Stimulated activated CD4-positive, alpha-beta T cell treated with anti-CD3 and anti-CD28 coated beads, Interleukin-1b, Interleukin-23, amount 100 ng/mL, for 1 hour (primary cell): ENCODE measurements at places on chromosomes 1 and 21.

DNA sequence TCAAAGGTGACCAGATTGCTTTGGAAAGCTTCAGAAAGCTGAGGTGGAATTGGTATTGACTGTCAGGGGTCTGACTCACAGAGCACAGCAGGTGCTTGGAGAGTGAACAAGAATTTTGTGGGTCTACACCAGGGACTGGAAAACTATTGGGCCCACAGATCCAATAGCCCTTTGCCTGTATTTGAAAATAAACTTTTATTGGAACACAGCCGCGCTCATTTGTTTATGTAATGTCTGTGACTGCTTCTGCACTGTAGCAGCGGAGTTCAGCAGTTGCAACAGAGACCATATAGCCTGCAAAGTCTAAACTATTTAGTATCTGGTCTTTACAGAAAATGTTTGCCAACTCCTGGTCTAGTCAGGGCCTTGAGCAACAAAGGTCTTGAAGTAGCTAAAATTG, 315.6 kb downstream of the NFIA start:
- DNase-seq = no peak

DNA sequence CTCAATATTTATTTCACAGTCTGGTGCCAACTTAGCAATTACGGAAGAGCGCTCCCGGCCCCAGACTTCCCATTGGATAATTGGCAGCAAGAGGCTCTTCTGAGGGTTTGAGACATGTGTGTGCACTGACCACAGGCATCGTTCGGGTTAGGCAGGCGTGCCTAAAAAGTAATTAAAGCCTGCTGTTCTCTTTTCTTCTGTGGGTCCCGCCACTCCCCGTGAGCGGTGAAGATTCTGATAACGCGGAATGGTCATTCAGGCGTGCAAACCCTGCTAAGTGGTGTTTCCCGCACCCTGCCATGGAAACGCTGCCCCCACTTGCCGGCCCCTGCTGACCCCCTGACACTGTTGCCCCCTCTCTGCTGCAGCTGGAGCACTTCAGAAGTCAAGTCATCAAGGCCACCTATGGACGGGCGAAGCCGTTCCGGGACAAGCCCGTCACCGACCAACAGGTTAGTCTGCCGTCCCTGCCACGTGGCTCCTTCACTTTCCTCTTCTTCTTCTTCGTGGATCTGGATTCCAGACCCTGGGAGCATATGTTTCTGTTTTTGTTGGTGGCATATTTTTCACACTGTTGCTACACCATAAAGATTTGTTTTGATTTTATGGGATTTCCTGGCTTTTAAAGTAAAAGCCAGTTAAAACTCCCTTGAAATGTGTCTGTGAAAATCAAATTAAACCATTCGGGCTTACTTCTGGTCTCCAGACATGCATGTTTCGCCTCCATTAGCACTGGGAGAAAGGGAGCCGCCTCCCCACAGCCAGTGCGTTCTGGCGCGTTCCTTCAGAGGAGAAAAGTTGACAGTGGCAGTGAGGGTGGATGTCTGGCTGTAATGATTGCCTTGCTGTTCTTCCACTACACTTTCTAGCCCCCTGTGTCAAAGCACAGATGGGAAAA, 79.9 kb downstream of the FHAD1 start:
- no peak for DNase-seq

DNA sequence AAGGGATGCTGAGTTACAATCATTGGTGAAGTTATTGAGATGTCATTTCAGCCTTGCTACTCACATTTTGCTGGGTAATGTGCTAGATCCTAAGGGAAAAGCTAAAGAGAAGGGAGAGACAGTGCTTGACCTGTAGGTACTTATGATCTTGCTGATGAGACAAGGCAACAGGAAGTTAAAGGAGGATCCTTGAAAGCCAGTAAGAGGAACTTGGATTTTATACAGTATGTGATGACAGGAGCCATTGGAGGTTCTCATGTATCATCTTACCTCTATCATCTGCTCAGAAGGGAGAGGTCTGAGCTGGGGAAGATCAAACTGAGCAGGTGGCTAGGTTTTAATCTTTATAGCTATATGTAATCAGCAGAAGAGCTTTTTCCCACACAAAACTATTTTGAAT, 6.3 kb downstream of the APOBEC4 start:
- no peak for DNase-seq

- no peak for DNase-seq
These were observed 157.9 kb downstream of the DHRS3 start for GRCh38 chr1:12460121-12460520.

- no peak for DNase-seq
These were observed 363.7 kb downstream of the SETD4 start for GRCh38 chr21:35696644-35697043.

- DNase-seq = no peak
These were observed 213.4 kb downstream of the APP start for GRCh38 chr21:25956993-25957714.

DNA sequence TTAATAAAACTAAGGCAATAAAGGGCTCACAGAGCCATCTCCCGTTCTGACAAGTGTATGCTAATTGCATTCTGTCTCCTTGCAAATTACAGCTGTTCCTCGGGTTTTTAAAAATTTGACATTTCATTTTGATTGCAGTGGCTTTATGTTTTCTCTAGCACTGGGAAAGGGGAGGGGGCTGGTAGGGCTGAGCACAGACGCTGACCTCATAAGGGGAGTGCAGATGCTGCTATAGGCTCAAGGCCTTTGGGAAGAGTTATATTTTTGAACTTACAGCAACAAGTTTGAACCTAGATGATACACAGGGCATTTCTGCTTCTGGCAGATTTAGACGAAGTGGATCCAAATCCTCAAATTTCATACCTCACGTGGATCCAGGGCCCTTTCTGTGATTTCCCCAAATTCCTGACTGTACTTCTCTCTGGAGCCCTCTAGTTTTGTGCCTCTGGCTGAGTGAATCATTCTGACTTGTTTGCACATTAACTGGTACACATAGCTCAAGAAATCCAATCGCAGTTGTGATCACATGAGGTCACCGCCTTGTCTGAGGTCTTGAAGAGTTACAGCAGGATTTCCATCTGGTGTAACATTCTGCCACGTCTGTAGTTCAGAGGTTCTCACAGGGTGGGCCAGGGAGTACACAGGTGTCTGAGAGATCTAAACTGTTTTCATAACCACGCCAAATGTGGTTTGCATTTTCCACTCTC, 230.3 kb downstream of the C1orf94 start:
- DNase-seq = no peak

DNA sequence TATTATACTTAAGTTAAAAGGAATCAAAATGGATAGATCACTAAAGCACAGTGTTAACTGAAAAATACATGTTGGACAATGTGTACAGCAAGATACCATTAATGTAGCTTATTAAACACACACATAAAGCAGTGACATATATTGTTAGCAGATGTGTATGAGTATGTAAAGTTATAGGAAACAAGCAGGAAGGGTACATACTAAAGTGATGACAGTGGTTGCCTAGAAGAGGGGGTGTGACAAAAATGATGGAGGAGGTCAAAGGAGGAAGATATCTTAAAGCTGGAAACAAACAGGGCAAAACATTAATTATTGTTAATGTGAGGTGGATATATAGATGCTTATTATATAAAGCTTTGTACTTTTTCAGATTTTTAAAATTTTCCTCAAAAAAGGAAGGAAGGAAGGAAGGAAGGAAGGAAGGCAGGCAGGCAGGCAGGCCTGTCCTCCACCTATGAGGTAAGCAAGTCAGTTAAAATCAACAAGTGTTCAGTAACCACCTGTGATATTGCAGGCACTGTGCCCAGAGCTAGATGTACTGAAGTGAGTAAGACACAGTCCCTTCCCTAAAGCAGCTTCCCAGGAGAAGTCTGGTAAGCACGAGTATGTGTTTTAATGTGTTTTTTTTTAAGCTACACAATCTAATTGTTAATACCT, 252.9 kb upstream of the NR5A2 start:
- DNase-seq = no peak

GRCh38 chr1:33182896-33183295, 1.1 kb upstream of the TRIM62 start:
- DNase-seq = no peak

GRCh38 chr1:162822391-162823200, 32.1 kb downstream of the HSD17B7 start:
- DNase-seq = no peak

GRCh38 chr21:28938726-28939125, 54.0 kb downstream of the LTN1 start:
- DNase-seq = no peak

- DNase-seq = no peak
These were observed 162.4 kb downstream of the PAPPA2 start for GRCh38 chr1:176625365-176625764.

DNA sequence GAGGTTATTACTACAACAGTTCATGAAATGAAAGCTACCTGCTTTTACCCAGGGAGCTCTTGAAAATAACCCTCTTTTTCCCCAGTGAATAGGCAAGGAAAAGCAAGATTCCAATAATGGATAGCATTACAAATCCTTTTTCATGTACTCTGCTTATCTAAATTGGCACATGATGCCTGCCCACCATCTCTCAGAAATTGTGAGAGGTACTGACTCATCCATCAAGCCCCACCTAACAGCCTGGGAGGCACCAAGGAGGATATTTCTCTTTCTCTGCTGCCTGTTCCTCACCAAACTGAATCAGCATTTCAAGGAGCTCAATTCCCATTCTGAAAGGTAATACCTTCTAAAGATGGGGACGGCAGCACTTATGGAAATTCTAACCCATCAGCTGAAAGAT, 34.4 kb downstream of the PALMD start:
- DNase-seq = no peak

DNA sequence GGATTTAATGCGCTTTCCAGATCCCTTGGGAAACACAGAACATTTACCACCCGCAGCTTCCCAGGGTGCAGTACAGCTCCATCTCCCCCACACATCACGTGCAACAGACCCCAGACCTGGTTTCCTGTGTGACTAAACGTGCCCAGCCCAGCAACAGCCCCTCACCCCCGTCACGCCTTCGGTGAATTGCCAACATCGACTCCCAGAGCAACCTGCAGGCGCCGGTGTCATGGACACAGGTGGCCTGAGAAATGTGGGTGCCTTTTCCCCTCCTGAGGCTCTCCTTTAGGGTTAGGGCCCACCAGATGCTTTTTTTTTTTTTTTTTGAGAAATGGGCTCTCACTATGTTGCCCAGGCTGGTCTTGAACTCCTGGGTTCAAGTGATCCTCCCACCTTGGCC, 24.2 kb upstream of the SUMO3 start:
- no peak for DNase-seq

DNA sequence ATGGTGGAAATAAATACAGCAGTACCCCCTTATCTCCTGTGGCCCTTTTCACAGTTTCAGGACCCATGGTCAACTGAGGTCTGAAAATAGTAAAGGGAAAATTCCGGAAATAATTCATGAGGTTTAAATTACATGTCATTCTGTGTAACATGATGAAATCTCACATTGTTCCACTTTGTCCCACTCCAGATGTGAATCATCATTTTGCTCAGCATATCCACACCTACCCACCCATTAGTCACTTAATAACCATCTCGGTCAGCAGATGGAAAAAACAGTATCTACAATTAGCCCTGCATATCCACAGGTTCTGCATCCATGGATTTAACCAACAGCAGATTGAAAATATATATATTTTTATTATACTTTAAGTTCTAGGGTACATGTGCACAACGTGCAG, 86.9 kb upstream of the GORAB start:
- DNase-seq = no peak

DNA sequence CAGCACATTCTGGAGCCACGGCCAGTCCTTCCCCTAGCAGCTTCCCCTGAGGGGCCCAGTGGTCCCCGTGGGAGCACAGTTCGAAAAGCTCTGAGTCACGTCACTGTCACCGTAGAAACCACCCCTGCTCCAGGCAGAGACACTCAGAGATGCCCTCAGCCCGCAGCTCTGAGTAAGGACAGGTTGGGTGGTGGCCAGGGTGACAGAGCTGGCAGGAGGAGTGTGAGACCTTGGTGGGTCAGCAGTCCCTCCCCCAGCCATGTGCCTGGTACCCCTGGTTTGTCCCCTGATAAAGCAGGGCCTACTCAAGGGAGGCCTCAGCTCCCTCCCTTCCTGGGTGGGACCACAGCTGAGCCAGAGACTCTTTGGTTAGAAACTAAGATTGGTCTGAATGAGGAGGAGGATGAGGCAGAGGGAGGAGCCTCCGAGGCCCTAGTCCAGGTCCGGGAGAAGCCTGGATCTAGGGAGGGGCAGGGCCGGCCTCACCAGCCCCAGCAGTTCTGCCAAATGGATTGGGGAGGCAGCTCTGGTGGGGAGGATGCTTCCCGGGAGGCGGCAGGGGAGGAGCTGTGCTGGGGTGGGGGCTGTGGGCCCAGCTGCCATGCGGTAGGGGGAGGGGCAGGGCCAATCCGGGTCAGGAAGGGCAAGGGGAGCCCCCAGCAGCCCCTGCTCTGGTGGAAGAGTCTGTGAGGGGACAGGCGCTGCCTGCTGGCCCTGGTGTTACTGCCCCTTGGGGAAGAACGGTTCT, 55.2 kb downstream of the SLC9A1 start:
- no peak for DNase-seq

- no peak for DNase-seq
These were observed 32.4 kb upstream of the MAB21L3 start for GRCh38 chr1:116078699-116079223.

- DNase-seq = no peak
These were observed 7.0 kb downstream of the ENSA start for GRCh38 chr1:150622303-150622975.

DNA sequence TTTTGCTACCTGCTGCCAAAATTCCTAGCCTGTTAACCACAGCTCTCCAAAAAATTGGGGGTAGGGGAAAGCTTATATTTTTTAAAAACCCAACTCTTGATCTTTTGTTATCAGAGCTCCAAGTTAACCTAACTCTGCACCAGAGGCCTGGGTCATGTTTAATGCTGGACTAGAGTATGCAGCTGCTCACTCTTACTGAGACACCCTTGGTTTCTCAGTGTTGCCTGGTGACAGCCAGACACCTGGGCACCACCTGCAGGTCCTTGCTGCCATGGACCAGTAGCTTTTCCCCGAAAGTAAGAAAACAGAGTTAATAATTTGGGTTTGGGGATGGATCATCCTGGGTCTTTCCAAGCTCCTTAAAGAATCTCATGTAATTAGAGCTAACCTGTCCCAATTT, 30.1 kb downstream of the KCNJ6 start:
- no peak for DNase-seq

DNA sequence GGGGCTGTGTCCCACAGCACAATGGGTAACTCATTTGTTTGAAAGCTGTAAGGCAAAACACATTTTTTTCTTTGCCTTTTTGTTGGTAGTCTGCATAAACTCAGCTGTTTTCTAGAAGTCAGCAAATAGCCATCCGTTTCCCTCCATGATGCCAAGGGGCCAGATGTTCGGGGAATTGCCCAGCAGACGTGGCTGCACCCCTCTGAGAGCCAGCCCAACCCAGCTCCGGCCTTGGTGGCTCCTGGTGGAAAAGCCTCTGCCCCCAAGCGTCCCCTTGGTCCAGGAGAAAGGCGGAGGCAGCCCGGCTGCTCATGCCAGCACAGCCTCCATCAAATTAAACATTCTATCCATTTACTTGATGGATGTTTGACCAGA, 58.4 kb upstream of the ADARB1 start:
- no peak for DNase-seq

DNA sequence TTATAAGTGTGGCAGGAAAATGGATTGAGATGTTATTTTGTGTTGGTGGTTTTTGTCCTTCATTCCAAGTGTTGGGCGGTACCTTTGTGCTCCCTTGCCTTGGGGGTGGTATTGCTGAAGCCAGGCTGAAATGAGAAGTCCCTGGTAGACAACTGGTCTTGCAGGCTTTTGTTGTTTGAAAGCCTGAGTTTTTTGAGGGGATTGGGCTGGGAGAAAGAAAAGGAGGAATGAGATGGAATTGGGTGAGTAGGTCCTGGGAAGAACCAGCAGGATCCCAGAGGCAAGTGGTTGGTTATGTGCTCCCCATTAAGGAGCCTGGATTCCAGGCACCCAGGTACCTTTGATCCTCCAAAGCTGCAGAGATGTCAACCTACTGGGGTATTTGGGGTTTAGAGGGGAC, 93.7 kb upstream of the SLC2A1 start:
- DNase-seq = no peak
